ENCODE measurements at places on chromosomes 16 and 17.

DNA sequence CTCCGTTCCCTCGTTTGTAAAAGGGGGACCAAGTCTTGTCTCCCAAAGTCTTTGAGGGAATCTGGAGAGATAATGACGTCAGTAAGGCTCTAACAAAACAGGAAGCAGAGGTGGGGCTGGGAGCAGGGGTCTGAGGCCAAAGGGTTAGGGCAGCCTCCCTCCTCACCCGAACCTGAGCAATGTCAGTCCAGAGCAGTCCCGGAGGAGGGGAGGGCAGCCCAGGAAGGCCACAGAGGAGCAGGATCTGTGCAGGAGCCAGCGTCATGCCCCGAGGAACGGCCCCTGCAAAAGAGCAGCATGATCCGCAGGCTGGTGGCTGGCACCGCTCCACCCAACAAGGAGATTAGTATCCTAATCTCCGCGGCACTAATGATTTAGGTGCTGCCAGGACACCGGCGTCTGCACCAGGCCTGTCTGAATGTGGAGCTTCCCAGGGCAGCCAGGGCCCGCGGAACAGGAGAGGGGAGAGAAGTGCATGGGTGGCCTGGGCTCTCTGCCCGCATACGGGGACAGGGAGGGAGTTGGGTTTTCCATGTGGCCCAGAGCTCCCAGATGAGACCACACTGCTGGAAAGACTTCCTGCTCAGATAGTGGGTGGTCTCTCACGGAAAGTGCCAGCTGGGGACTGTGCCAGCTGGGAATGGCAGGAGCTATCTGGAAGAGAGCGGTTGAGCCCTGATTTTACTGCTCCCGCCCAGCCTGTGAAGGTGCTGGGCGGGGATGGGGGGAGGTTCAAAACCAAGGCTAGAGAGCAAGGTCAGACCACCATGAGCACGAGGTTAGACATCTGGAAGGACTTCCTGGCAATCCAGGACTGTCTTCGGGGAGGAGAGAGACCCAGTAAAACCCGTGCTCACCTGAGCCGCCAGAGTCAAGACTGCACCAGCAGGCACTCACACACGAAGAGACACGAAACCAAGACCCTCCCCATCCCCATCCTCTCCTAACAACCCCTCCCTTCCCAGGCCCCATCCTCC, 11.0 kb upstream of the KRT17 start:
- no peak for DNase-seq

- DNase-seq = no peak
Measured at GRCh38 chr17:81401723-81402529, 6.7 kb downstream of the BAHCC1 start.

GRCh38 chr17:20997711-20998570, 44.9 kb downstream of the USP22 start:
- no peak for DNase-seq

GRCh38 chr17:28086519-28086918, 44.0 kb downstream of the NLK start:
- DNase-seq = peak; percentile 20

DNA sequence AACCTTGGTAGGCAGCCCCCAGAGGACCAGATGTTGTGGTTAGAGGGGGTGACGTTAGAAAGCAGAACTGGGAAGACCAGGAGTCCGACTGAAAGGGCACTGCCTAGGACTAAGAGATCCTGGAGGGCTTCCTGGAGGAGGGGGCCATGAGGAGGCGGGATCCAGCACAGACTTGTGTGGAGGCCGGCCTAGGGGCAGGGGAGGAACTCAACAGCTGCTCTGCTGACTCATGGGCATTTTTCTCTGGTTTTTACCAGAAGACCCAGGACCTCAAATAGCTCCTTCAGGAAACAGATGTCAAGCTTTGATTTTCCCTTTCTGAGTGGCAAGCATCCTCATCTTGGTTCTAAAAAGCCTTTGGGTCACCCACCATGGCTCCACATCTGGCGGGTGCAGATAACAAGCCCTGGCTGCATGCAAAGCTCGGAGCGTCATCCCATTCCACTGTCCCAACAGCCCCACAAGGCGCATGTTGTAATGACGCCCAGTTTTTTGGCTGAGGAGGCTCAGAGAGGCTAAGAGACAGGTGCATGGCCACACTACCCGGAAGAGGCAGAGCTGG, 29.0 kb downstream of the IL21R start:
- DNase-seq = no peak

DNA sequence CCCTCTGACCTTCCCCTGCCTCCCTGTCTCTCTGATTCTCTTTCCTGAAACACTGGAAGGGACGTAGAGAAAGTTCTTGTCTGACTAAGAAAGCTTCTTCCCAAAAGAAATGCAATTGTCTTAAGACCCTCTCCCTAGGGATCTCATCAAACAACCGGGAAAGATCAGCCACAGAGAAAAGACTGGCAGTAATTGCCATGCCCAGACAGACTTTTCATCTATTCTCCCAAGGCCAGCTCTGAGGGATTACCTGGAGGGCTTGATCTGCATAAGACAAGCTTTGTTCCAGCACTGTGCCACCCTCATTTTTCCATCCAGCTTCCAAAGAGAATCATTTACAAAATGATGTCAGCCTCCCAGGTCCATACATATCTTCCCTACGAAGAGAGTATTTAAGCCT, 38.8 kb upstream of the HS3ST3A1 start:
- DNase-seq = no peak

GRCh38 chr17:65485388-65486299, 75.8 kb downstream of the AXIN2 start:
- no peak for DNase-seq

- no peak for DNase-seq
Measured at GRCh38 chr16:54453871-54454270, 167.3 kb upstream of the IRX3 start.

DNA sequence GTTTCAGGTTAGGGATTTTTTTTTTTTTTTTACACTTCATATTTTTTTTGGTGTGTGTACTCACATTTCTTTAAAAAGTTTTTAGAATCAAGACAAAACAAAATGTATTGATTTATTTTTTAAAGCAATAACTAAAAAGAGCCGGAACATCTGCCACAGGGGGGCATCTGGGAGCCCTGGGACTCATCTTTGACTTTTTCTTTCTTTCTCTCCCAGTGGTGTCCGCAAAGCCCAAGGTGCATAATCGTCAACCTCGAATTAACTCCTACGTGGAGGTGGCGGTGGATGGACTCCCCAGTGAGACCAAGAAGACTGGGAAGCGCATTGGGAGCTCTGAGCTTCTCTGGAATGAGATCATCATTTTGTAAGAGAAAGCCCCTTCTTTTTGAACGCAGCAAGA, 36.3 kb downstream of the WWP2 start:
- DNase-seq = no peak

GRCh38 chr17:3712811-3713463, 10.8 kb upstream of the HASPIN start:
- DNase-seq = no peak

GRCh38 chr16:1919327-1919998, 1.2 kb upstream of the HS3ST6 start:
- DNase-seq = no peak

DNA sequence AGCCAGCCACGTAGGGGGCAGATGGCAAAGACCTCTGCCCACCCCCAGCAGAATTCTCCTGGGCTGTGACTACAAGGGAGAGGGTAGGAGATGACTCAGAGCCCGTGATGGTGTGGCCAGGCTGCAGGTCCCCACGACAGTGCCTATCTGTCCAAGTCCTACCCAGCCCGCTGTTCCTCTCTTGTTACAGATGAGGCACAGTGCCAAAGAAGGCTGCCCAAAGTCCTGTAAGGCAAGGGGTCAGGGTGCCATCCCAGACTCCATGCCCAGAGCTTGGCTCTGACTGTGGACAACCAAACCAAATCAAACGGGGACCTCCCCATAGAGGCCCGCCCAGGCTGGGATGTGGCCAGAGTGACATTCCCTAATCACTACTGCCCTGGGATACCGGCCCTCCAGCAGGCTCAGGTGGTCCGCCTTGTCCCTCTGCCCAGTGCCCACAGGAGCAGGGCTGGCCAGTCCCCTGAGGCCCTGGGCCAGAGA, 12.6 kb upstream of the BCAR1 start:
- DNase-seq = no peak

DNA sequence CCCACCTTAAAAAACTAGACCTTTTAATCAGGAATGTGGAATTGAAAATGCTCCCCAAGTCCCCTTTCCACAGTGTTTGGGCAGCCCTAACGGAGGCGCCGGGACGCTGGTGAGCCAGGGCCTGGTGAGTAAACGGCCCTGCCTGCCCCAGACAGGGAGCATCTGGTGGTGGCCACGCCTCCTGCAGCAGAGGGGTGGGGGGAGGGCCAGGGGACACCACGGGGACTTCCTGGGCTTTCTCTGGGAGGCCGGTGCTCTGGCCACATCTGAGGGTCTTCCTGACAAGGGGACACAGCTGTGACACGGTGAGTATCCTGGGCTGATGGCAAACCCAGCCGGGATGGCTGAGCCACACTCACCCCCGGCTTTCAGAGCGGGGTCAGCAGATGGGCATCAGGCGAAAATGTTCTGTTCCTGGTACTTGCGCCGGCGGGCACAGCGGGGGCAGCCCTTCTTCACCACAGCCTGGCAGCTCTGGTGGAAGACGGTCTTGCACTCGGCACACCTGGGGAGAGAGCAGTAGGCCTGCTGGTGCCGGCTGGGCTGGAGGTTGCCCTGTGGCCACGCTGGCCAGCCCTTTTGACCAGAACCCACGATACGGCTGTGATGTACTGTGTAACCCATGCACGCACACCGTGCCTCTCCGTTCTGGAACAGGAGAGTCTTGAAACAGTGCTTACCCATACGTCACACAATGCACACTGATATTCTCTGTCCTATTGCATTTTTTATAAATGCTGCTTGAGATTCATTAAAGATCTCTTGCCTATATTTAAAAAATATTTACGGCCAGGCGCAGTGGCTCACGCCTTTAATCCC, 5.0 kb upstream of the ARHGAP27 start:
- no peak for DNase-seq

DNA sequence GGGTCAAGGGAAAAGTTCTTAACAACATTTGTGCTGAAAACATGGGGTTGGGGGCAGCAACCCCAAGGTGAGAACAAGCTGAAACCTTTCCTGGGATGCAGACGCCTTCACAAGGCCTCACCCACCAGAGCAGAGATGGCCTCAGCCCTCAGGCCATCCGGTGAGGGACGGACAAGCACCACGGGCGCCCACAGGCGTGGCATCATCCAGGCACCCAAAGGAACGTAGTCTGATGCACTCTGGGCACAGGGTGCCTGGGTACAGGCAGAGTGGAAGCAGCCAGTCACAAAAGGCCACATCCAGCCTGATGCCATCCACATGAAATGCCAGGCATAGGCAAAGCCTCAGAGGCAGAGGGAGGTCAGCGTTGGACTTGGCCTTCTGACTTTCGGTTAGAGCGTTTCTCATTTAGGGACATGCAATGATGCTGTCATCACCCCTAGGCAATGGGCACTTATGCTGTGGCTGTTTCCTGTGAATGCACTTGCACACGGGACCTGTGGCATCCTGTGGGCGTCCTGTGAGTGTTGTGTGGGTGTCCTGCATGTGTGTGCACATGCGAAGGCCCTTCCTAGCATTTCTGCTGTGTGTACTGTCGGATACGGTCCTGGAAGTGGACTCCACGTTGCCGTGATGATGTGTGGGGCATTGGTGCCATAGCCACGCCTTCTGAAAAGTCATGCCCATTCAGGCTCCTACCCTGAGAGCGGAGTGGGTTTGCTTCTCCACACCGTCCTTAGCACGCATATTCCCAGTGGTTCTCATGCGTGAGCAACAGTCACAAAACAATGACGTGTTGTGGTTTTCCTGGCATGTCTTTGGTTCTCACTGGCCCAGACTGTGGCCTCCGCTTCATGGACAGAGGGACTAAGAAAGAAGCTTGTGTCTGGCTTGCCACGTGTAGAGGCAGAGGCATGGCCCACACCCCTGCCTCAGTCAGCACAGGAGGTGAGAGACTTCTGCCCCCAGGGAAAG, 52.7 kb upstream of the ZNF469 start:
- no peak for DNase-seq

GRCh38 chr17:4048218-4048617, 84.0 kb upstream of the ATP2A3 start:
- DNase-seq = no peak

Measured in foreskin fibroblast (primary cell).